ENCODE measurements at places on chromosomes 5 and 9.

- DNase-seq: no peak
Measured at GRCh38 chr9:70135176-70135575, 91.5 kb downstream of the MAMDC2 start.

DNA sequence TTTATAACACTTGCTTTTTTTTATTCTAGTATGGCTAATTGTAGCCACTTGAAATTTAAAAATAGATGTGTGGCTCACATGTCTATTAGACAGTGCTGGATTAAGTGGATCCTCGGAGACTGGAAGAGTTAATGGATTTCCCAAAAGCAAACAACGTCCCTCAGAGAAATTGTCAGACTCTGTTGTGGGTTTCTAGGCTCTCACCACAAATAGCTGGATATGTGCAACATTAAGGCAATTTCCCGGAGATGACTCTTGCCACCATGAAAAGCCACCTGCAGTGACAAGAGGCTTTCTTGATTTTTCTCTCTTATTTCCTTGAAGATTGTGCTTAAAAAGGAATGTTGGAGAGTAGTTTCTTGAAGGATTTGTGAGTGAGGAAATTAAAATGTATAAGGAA lies 43.2 kb downstream of the TMEM167A start:
- DNase-seq: no peak

- no peak for DNase-seq
Measured at GRCh38 chr5:36301858-36302603, at the start of gene RANBP3L. RANBP3L (minus strand) TSS chr5:36301902; CDS start chr5:36301416, 486 bp downstream.

- no peak for DNase-seq
Measured at GRCh38 chr5:132477784-132478365, 12.7 kb downstream of the IRF1 start.

DNA sequence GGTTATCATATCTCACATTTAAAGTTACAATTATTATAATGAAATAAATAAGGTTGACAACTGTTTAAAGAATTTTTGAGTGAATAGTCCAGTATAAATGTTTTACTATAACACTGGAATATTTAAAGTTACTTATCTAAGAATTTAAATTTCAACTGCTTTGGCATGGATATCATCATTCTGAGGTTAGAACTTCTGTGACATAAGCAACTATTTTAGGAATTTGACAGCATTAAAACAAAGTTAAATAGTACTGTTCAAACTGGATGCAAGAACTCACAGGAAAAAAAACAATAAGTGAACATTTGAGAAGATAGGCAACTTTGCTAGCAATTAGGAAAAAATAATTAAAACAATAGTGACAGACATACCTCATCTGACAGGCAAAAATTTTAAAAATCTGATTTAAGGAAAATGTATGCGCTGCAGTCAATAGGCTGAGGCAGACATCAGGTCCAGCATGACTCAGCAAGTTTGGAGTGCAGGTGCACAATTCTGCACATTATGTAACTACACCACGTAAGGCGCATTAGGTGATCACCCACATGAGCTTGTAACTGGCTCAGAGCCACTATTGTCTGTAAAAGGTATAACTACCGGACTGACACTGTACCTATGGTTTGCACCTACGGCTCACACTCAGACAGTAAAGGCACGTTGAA lies 180.6 kb downstream of the PDE4D start:
- DNase-seq: no peak

DNA sequence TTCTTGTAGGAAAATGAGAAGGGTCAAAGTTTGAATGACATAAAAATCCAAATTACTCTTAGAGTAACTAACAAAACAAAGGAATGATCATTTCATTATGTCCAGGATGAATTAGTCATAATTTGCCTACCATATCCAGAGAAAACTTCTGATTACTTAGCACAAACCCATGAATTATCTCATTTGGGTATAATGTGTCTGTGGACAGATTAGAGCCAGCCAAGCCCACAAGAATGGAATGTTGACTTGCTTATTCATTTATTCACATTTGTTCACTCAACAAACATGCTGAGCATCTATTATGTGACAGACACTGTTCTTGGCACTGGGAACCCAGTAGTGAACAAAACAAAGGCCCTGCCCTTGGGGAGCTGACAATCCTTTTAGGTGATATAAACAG lies 87.4 kb downstream of the APBA1 start:
- no peak for DNase-seq

- DNase-seq: no peak
Measured at GRCh38 chr9:35027860-35028259, 38.3 kb downstream of the DNAJB5 start.

DNA sequence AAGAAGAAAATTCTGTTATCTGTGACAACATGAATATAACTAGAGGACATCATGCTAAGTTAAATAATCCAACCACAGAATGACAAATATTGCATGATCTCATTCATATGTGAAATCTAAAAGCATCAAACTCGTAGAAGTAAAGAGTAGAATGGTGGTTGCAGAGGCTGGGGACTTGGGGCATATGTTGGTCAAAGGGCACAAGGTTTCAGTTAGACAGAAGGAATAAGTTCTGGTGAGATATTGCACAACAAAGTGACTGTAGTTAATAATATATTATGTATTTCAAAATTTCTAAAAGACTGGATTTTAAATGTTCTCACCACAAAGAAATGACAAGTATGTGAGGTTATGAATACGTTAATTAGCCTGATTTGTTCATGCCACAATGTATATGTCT lies 24.8 kb downstream of the GRIA1 start:
- DNase-seq: no peak

DNA sequence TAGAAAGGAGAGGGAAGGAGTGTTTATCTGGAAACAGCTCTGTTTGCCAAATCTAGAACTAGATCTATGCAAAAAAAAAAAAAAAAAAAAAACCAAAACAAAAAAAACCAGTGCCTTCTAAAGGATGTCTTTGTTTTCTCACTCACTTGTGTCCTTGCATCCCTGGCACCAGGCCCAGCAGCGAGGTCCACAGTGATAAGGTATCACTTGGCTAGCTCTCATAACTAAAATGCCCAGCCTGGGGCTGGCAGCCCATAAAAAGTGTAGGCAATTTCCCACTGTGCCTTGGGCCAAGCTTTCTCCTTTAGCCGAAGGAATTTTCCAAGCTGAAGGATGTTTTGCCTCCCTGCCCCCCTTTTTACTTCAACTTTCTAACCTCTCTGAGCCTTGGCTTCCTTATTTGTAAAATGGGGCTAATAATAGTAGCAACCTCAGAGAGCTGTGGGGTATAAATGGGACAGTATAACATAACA lies 20.8 kb downstream of the RGS3 start:
- DNase-seq: no peak

GRCh38 chr5:74075501-74076484 lies 449.8 kb downstream of the ARHGEF28 start:
- no peak for DNase-seq

- DNase-seq: no peak
Measured at GRCh38 chr9:126451316-126451885, 124.8 kb downstream of the MVB12B start.

DNA sequence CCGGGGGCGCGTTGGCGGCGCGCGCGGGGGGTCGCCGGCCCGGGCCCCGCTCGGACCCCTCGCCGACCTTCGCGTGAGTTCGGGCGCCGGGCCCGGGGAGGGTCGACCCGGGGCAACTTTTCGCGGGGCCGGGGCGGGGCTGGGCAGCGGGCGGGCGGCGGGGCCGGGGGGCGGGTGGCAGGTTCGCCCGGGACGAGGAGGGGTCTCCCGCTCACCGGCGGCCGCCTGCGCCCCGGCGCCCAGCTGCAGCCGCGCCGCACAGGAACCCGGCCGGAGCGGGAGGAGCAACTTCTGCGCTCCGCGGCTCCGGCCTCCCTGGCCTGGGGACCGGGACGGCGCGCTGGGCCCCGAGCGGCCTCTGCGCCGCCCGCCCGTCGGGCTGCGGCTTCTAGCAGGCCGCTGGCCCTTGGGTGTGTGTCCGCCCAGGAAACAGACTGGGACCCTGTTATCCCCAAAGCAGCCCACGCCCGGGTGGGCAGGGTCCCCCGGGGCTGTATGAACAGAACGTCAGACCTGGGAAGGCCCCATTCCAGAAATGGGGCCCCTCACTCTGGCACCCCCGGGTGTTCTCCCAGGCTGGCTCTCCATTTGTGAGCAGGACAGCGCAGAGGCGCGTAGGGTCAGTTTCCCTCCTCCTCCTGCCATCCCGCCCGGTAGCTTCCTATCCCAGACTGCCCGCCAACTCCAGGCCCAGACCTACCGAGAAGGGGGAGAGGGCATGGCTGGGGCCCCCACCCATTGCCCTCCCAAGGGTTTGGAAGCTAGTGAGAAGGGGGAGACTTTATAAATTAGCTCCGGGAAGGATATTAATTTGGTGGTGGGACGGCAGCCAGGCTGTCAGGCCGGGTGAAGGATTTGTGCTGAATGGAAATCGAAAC lies 708 bp downstream of the RXRA start:
- no peak for DNase-seq

- no peak for DNase-seq
Measured at GRCh38 chr5:79613549-79613948, 1.3 kb downstream of the TENT2 start.

DNA sequence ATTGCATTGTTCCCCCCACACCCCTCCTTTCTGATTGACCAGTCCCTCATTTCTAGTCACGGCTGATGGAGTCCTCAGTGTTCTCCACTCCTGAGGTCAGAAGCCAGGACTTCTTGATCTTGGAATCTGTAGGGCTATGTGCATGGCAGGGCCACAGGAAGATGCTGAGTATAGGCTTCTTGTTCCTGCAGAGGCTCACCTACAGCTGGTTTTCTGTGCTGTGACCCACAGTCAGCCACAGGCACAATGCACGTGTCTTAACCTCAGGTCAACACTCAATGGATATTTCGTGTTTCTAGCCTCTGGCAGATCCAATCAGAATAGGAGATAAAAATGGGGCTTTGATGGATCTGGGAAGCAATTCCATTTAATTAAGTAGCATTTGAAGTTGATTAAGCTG lies 14.3 kb upstream of the CXCL14 start:
- no peak for DNase-seq

DNA sequence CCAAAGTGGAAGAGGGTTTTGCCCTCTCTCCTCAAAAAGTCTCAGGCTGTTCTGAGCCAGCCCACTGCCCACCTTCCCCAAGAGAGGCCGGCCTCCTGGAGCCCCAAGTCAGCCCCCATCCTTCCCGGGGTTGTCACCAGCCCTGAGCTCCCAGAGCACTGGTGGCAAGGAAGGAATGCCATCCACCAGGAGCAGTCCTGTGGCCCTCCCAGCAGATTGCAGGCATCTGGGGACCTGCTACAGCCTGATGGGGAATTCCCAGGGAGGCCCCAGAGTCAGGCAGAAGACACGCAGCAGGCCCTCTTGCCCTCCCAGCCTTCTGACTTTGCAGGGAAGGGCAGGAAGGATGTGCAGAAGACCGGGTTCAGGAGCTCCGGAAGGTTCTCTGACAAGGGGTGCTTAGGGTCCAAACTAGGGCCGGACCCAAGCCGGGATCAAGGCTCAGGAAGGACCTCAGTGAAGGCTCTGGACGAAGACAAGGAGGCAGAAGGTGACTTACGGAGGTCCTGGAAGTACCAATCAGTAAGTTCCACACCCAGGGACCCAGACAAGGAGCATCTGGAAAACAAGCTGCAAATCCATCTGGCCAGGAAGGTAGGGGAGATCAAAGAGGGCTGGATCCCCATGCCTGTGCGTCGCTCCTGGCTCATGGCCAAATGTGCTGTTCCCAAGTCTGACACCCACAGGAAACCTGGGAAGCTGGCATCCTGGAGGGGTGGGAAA lies 3.7 kb downstream of the SPATA31E1 start:
- DNase-seq: no peak

- no peak for DNase-seq
Measured at GRCh38 chr5:135348918-135349317, 50.1 kb downstream of the MACROH2A1 start.

- no peak for DNase-seq
Measured at GRCh38 chr9:103992938-103993579, 101.0 kb upstream of the SMC2 start.

DNA sequence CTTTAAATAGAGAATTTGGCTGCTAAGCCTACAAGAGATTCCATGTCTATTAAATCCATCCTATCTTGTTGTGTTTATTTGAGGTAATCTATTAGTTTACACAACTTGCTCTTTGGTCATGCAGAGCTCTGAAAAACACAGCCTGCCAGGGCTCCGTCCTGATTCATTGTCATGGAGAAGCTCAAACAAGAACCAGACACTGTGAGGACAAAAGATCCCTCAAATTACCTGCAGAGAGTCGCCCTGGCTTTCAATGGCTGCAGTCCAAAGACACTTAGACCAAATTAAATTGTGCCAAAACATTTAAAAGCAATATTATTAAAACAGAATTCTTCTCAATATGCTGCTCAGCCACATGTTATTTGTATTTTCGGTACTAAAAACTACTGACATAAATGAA lies 60.1 kb downstream of the CDH18 start:
- DNase-seq: no peak

GRCh38 chr9:34499076-34499475 lies 23.7 kb downstream of the ENHO start:
- DNase-seq: no peak

GRCh38 chr9:100394816-100395215 lies 32.1 kb upstream of the MSANTD3 start:
- DNase-seq: no peak

- no peak for DNase-seq
Measured at GRCh38 chr9:9603345-9603744, 1009.5 kb downstream of the PTPRD start.

- DNase-seq: no peak
Measured at GRCh38 chr5:156682971-156683370, 167.1 kb upstream of the PPP1R2B start.

DNA sequence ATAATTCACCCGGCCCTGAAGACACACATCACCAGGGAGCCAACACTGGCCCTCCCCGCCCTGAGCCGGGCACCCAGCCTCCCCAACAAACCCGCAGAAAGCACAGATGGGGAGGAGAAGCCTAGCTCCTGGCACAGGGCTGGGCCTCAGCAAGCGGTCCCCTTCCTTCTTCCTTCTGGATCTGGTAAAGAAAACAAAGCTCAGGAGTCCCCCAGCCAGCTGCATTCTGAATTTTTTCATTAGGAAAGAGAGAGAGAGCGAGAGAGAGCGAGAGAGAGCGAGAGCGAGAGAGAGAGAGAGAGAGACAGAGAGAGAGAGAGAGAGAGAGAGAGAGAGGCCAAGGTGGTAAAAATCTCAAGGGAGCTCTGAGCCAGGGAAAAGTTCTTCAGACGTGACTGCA lies 195.7 kb downstream of the CRB2 start:
- DNase-seq: no peak

GRCh38 chr5:58326022-58326421 lies 133.9 kb downstream of the PLK2 start:
- DNase-seq: no peak

DNA sequence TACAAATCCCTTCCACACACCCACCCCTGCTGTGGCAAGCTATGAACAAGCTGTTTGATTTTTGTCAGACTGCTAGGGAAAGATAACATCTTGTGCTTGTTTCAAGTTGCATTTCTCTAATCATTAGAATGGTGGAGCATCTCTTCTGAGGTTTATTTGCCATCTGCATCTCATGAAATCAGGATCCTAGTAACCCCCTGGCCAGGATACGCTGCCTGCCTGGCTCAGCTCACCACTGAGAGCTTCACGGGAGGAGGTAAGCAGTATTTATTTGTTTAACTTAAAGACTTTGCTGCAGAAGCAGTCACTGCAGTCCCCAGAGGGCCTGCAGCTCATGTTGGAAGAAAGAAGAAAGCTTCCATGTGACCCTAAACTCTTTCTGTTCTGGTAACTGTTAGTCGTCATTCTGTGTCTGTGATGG lies 83.3 kb upstream of the CXCL14 start:
- DNase-seq: no peak

GRCh38 chr5:180950291-180950949 lies 38.2 kb upstream of the BTNL3 start:
- no peak for DNase-seq

Measured in activated T-cell treated with anti-CD3 and anti-CD28 coated beads, Interleukin-2, amount 50 U/mL, for 72 hours (primary cell).